ENCODE measurements at places on chromosomes 6 and 20.

DNA sequence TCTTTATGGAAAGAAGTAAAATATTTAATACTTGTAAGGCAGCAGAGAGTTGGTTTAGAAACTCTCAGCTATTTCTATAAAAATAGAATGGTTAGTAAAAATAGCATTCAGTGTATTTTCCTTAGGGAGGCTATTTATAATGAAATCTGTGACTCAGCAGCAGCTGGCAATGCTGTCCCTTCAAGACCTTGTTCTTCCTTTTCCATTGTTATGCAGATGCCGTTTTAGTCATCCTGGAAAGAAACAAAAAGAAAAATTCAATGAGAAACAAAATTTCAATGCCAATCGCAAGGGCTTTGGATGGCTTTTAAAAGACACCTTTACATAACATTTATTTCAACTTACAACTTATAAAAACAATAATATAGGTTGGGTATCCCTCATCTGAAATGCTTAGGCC is 17.5 kb downstream of the MPC1 start:
- DNase-seq = no peak

DNA sequence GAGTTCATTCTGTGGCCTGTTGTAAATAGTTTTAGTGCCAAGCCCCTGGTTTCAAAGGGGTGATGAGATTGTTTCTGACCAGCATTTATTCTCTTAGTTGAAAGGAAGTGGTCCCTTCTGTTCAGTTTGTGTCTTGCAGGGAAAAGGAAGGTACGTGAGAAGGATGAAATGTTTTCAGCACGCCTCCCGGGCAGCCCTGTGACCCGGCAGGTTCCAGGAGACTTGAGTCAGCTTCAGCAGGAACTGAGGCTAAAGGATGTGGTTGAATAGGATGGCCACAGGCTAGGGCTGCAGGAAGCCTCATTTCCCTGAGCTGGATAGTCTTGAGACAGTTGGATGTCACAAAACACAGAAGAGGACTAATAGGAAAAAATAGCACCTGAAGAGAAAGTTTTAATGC is 132.4 kb upstream of the SYNDIG1 start:
- no peak for DNase-seq

DNA sequence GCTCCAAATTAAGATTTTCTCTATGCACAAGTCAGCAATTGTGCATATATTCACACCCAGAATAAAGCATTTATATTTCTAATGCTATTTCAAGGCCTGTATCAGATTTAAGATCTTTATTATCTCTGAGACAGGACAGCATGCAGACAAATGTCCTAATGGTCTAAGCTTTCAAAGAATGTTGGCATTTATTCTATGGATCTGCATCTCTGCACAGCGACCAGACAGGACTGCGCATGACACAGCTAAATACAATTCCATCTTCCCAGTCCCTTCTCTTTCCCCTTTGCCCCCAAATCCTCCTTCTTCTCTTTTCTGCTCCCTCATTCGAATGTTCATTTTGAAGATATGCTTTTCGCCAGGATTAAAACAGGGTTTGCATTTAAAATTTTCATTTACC is 478.5 kb downstream of the PKHD1 start:
- no peak for DNase-seq

DNA sequence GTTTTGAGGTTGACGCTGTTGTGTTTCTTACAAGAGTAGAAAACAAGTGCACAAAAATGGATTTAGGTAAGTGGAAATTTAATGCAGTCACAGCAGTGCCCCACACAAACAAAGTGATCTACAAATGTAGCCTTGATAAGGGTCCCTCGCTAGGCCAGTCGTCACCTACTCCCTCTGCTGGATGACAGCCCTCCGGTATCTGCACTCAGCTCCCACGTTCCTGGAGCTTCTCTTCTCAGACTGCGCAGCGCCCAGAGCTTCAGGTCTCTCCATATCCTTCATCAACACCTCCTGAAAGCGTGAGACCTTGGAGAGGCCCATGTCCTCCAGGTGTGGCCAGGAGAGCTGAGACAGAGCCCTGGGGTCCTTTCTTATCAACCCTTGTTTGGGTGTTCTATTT is 58.3 kb upstream of the MAP3K4 start:
- DNase-seq = no peak

- DNase-seq = no peak
Measured at GRCh38 chr20:10277616-10278015, 59.0 kb downstream of the SNAP25 start.

DNA sequence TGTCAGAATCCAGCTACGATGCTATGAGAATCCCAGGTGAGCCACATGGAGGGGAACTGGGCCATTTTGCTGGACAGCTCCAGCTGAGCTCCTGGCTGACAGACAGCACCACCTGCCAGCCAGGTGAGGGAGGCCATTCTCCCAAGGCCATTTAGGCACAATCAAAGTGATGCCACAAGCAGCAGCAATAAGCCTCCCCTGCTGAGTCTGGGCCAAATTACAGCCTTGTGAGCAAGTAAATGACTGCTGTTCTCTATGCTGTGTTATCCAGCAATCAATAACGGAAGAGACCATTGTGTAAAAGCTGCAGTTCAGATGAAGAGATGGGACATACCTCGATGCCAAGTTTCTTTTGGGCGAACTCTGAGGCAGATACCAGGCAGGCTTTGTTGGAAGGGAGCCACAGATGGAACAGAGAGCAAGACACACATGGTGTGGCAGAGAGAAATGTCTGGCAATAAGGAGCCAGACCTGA is 14.0 kb upstream of the SCGN start:
- DNase-seq = no peak

GRCh38 chr20:32113591-32114260 is 4.2 kb downstream of the TM9SF4 start:
- no peak for DNase-seq

- no peak for DNase-seq
Measured at GRCh38 chr20:56989516-56989915, 276.9 kb downstream of the BMP7 start.

GRCh38 chr20:1164871-1165270 is 19.9 kb downstream of the TMEM74B start:
- DNase-seq = no peak

DNA sequence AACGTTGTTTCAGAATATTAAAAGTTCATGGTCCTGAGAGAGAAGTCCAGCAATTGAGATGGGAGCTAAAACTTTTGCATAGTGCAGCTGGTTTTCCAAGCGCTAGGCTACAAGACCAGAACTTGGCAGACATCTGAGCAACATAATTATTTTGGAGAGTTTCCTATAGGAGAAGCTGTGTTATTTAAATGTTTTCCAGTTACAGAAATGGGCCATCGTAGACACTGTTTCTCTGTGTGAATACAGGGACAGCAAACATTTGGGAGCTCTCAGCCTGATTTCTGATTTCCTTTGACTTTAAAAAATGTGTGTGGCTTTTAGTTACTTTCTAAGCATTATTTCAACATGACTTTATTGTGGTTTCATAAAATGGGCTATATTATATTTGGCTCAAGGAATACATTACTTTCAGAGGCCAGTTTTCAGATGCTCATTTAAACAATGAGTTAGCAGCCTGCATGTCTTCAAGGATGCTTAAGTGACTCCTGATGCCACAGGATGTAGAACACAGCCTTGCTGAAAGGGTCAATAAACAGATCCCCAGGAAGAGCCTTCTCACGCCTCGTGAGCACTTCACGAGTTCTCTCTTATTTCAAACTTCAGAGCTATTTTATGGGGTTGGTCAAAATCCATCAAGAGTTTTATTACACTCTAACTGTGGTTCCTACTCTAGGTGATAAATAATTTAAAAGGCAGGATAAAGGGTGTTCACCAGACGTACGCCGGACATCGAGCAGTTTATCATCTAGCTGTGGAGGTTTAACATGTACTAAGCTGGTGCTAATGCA is 193.8 kb downstream of the SMOC2 start:
- no peak for DNase-seq

DNA sequence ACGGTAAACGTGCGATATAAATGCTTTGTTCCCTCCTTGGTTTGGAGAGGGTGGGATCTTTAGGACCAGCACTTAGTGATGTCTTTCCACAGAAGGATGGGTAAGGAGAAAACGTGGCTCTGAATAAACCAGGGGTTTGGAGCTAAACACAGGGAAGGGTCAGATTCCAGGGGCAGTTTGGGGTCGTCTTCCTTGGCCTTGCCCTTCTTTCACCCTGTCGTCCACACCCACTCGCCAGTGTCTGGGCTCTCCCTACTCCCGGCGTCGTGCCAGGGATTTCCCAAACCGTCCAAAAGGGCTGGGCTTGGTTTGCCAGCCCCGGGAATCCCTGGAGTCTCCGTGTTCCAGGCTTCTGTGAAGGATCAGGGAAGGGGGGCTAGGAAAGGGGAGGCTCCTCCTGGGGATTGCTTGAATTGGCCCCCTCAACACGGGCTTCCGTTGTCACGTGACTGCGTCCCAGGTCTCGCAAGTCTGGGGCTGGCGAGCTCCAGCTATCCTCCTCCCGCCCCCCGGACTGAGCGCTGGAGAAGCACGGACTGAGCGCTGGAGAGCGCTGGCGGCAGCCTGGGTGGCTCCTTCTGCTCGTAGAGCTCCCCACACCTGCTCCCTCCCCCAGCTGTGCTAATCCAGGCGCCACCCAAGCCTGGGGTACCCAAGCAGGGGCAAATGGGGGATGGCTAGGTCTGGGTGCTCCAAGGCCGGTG is 9.4 kb upstream of the ARMC12 start:
- DNase-seq = no peak

- DNase-seq = no peak
Measured at GRCh38 chr6:150878347-150879213, 13.1 kb downstream of the MTHFD1L start.

DNA sequence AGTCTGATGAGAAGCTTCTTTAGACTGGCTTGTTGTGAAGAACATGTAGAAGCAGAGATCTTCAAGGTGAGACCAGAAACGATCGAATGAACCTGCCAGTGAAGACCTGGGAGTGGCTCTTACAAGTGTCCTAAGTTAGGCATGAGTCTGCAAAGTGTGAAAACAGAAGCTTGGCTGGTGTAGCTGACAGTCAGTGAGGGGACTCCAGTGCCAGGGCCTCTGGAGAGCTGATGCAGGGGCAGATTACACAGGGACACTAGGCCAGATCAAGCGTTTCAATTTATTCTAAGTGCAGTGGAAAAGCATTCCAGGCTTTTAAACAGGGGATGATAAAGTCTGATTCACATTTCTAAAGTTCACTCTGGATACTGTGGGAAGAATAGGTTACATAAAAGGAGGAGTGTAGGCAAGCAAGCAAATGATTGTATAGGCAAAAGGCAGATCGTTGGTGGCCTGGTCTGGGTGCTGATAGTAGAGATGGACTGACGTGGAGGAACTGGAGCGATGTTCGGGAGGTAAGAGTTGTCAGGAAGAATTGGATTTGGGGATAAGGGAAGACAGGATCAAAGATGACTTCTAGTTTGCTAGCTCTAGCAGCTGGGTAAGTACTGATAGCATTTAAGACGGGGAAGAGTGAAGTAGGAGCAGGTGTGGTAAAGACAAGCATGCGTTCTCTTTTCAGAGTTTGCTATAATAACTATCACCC is 133.5 kb downstream of the MAN1A1 start:
- DNase-seq = no peak

DNA sequence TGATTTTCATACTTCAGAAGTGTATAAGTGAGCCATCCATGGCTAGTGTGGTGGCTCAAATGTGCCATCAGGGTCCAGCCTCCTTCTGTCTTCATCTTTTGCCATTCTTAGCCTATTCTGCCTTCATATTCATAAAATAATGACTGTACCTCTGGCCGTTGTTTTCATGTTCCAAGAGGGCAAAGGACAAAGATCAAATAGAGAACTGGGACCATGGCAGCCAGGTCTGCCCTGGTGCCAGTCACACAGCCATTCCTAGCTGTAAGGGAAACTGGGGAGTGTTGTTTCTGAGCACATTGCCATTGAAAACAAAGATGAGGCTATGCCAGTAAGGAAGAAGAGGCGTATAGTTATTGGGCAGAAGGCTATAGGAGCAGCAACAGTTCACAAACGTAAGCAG is 518.6 kb downstream of the TFAP2B start:
- no peak for DNase-seq

- DNase-seq = no peak
Measured at GRCh38 chr6:75130784-75131183, 75.1 kb downstream of the COL12A1 start.

DNA sequence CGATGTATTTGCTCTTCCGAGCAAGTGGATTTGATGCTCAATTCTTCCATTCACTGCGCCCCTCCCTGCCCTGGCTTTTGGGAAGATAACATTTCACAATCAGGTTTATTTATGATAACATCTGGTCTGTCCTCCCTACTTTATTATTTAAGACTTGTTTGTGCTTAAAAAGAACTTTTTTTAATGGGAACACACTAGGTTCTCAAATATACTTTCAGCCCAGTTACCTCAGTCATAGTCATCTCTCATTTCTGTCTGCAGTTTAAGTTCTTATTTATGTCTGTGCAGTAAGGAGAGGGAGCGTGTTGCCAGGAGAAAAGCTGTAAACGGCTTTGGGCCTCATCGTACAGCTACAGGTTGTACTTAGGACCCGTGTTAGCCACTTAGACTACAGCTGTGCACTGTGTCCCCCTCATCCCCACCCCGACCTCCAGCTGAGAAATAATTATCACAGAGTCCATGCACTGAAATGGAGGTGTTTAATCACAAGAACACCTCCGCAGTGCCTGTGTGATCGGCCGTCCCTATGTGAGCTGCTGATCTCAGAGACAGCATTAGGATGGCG is 99.3 kb downstream of the RPP40 start:
- no peak for DNase-seq

DNA sequence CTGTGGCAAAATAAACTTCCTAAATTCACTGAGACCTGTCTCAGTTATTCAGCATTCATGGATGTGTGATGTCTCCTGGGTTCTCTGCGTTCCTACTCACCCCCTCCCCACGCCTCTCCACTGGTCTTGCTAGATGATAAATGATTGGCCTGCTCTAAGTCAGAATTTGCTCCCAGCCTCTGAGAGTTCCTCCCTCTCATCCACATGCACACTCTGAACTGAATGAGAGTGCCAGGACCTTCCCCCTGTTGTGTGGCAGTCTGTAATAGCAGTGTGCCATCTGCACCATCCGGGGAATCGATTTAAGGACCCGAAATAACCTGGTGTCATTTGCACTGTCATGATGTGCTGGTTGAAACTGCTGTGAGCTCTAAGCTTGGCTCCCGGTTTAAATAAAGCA is 135.8 kb upstream of the AFDN start:
- DNase-seq = no peak

DNA sequence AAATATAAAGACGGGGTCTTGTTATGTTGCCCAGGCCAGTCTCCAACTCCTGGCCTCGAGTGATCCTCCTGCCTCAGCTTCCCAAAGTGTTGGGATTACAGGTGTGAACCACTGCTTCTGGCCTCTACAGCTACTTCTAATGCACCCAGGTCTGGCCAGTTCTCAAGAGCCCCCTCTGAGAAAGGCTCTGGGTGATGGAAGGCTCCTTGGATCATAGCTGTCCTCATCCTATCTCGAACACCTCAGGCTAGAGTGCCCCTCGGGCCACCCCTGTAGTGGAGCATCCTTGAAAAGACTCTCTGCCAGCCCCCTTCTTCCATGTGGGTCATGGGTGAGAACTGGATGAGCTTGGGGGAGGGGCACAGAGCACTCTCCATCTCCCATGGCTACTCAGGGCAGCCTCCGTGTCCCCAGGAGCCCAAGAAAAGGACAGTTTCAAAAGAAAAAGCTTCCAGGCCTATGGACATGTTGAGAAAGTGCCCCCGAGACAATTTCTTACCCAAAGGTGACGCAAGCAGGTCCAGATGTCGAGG is 714 bp upstream of the MYLK2 start:
- DNase-seq = no peak
